ENCODE measurements at places on chromosomes 6 and 20. TPM values are rescaled to one million over a fixed set of nuclear protein-coding genes. Genes with fewer than 3 reads are reported as not detected.

LAMA4 gene
- total RNA-seq: 1.8 TPM

EPHA7 gene
- 0.04 TPM for total RNA-seq

GATA5 gene
- 1.1 TPM for total RNA-seq

LTV1 gene
- 37.8 TPM for total RNA-seq

ADGB gene
- not detected for total RNA-seq

MMP24 gene
- 20.7 TPM for total RNA-seq

CCM2L gene
- 0.62 TPM for total RNA-seq

GJA10 gene
- not detected for total RNA-seq

TINAG gene
- total RNA-seq: not detected

CFB gene
- 2.5 TPM for total RNA-seq

GNL1 gene
- 34.2 TPM for total RNA-seq

SMLR1 gene
- not detected for total RNA-seq

GTSF1L gene
- not detected for total RNA-seq

COL9A3 gene
- 0.36 TPM for total RNA-seq

KCNK15 gene
- 0.57 TPM for total RNA-seq

OSTM1 gene
- 15.2 TPM for total RNA-seq

CDC25B gene
- total RNA-seq: 177 TPM

WDR46 gene
- total RNA-seq: 58.4 TPM

JAG1 gene
- 52.7 TPM for total RNA-seq

PLCB1 gene
- 0.54 TPM for total RNA-seq

CST9L gene
- not detected for total RNA-seq
